Activated CD4-positive, alpha-beta T cell treated with anti-CD3 and anti-CD28 coated beads, Interleukin-2, amount 50 U/mL, for 4 hours (primary cell): ENCODE measurements at places on chromosomes 16 and 17.

DNA sequence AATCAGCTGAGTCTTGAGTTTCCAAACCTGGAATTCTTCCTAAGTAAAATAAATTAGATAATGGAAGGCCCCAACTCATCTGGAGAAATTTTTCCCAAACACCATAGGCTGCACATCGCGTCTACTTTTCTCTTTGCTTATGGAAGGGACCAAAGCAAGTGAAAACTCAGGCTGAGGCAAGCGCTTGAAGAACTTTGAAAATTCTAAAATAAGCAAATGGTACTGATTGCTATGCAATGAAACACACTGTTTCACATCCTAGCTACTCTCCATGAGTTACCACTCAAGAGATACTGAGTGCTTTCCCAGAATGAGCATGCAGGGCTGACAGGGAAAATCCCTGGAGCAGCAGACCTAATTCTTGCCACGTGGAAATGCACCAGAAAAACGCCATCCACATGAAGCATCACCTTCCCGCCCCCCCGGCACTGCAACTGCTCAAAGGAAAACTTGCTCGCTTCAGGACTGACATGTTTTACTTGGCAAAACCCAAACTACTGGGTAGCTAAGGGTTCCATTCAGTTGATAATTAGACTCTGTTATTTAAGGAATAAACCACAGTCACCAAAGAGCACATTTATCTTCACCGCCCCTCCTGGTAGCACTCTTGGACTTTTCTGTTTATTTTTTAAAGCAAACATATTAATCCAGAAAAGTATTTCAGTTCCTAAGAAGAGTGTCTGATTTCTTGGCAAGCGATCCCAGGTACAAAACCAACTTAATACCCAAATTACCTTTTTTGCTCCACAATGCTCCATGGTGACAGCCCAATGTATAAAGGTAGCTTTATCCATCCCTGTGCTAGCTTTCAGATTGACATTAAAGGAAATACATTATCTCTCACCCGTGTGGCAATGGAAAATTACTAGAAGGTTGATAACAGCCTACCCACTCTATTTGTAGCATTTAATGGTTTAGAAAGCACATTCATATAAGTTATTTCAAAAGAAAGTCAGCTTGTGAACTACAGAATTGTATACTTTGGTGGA lies 62.5 kb downstream of the WDR59 start:
- no peak for DNase-seq

DNA sequence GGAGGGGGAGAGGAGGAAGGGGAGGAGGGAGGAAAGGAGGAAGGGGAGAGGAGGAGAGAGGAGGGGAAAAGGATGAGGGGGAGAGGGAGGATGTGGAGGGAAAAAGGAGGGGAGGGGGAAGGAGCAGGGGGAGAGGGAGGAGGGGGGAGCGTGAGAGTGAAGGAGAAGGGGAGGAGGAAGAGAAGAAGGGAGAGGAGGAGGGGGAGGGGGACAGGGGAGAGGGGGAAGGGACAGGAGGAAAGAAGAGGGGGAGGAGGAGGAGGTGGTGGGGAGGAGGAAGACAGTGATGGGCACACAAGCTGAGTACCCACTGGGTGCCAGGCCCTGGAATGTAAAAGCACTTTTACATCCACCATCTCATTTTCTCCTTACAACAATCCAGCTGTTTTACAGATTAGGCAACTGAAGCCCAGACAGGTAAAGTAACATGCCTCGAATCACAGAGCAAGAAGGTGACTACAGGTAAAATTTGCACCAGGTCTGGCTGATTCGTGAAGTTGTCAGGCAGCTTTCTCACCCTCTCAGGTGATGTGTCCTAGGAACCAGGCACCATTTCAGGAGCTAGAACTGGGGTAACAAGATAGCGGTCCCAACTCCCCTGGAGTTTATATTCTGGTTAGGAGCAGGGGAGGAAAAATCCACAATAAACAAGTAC lies 10.0 kb upstream of the LITAF start:
- no peak for DNase-seq

DNA sequence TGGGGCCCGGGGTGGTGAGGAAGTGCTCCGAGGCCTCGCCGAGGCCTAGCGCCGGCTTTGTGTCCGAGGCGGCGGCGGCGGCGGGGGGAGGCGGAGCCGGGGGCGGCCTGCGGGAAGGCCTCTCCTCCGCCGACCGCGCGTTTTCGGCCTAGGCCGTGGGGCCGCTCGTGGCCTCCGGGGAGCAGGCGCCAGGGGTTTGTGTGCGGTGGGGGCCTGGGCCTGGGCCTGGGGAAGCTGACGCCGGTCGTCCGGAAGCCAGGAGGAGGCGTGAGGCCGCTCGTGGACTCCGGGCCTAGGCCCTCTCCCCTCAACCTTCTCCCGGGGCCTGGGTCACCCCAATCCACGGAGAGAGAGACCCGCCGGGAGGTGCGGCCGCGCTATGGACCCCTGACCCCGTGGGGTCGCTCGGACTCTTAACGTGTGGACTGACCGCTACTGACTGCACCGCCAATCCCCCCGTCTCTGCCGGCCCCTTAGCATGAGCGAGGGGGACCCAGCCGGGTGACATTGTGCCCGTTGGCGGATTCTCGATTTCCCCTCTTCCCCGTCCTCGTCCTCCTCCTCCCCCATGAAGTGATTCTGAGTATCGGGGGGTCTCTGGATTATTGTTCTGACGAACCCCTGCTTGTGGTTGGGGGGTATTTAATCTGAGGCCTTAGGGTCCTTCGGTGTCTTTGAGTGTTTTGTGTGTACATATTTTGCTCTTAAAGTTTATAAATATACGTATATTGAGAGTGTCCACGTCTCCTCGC lies 660 bp downstream of the RBBP6 start:
- peak; percentile 30 for DNase-seq

- DNase-seq: no peak
Observed at GRCh38 chr17:54544249-54544648, 356.4 kb upstream of the TOM1L1 start.

- DNase-seq: no peak
Observed at GRCh38 chr17:30357476-30357875, 21.3 kb upstream of the CPD start.

- no peak for DNase-seq
Observed at GRCh38 chr16:56272583-56272894, 81.2 kb downstream of the GNAO1 start.

- DNase-seq: no peak
Observed at GRCh38 chr16:1779234-1779701, 3.1 kb downstream of the SPSB3 start.

GRCh38 chr17:42111871-42112551 lies 503 bp downstream of the DHX58 start:
- DNase-seq: no peak

DNA sequence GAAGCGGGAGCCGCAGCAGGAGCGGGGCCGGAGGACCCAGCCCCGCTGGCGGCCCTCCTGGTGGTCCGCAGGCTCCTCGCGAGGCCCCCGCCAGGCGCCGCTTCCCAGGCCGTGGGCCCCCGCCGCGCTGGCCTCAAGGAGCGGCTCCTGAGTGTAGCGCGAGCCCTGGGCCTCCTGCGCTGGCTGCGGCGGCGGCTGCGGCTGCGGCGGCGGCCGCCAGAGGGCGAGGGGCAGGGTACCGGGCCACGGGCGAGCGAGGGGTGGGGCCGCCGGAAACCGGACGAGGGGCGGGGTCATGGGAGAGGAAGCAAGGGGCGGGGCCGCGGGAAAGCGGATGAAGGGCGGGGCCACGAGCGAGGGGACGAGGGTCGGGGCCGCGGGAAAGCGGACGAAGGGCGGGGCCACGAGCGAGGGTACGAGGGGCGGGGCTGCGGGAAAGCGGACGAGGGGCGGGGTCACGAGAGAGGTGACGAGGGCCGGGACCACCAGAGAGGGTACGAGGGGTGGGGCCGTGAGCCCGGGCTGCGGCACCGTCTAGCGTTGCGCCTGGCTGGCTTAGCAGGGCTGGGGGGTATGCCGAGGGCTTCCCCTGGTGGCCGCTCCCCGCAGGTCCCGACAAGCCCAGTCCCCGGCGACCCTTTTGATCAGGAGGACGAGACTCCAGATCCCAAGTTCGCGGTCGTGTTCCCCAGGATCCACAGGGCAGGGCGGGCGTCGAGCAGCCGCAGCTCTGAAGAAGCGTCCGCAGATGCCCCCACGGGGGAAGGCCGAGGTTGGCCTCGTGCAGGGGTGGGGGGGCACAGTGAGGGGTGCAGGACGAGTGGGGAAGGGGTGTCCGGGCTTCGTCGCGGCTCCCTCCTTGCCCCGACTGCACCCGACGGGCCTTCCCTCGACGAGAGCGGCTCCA lies 1.7 kb downstream of the MYO15B start:
- peak; percentile 97 for DNase-seq

GRCh38 chr16:73166441-73166851 lies 118.5 kb upstream of the ZFHX3 start:
- DNase-seq: no peak

DNA sequence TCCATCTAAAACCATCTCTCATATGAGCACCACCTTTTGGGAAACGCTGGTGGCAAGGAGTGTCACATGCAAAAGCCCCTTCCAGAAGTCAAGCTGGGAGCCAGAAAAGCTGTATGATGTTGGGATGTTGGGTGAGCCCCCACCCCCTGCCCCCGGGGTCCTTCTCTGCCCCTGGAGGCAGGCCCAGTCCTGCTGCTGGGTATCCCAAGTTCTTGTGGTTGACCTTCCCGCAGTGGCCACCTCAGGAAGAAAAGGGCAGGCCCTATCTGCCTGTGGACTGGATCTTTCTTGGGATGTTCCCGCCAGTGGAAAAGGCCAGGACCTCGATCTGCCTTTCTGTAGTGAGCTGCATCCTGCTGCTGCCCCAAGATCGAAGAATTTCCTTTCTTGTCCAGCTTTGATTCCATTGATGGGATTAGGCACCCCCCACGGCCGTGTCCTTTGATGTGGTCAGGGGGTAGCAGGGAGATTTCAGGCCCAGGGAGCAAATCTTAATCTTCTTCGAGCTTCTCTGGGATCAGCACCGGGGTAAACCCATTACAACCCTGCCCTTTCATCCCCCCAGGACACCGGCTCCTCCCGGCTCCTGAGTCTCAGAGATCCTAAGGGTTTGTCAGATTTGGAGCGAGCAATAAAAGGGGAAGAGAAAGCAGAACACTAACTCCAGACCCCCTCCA lies 165.6 kb downstream of the RAB11FIP4 start:
- no peak for DNase-seq

DNA sequence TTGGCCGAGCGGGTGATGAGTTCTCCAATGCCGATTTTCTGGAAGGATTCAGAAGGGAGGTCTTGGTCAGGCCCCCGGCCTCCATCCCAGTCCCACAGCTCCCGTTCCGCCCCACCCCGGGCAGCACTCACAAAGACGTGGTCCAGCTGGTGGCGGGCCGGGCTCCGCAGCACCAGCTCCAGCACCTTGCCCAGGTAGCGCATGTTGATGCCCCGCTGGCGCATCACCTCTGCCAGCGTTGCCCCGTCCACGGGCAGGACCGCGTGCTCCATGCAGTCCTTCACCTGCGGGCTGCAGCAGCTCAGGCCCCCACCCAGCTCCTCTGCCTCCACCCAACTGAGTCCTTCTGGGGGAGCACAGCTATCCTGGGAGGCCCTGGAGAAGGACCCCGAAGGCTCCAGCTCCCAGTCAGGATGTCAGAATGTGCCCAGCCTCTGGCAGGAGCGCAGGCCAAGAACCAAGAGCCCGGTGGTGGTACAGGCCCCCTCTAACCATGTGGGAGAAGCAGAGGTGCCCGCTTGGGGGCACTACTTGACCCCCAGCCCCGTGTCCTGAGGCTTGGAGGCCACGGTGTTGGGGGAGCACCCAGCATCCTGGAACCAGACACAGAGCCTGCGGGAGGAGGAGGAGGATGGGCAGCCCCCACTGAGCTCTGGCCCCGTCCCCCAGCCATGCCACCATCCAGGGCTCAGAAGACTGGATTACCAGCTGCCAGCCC lies 16.2 kb downstream of the CLUH start:
- DNase-seq: no peak

- no peak for DNase-seq
Observed at GRCh38 chr17:61728297-61728836, 135.0 kb downstream of the BRIP1 start.

- DNase-seq: no peak
Observed at GRCh38 chr16:14458576-14458975, 171.5 kb downstream of the PARN start.

- no peak for DNase-seq
Observed at GRCh38 chr16:89981414-89981813, 32.9 kb downstream of the DEF8 start.

DNA sequence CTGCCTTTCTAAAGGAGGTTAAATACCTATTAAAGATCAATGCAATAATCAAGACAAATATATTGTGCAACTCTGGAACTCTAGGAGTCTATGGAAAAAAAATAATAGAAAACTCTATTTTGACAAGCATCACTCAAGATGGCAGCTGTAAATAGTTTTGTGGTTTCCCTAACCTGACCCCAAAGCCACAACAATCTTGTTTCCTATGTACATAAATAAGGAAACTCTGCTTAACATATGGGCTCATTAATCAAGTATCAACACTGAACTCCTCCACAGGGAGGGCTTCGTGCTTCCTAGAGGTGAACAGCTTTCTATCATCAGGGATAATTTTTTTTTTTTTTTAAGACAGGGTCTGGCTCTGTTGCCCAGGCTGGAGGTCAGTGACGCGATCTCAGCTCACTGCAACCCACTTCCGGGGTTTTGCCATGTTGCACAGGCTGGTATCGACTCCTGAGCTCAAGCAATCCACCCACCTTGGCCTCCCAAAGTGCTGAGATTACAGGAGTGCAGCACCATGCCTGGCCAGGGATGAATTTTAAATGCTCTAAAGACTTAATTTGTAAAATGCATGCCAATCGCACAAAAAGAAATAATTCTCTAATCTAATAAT lies 42.5 kb downstream of the ARHGAP17 start:
- no peak for DNase-seq

DNA sequence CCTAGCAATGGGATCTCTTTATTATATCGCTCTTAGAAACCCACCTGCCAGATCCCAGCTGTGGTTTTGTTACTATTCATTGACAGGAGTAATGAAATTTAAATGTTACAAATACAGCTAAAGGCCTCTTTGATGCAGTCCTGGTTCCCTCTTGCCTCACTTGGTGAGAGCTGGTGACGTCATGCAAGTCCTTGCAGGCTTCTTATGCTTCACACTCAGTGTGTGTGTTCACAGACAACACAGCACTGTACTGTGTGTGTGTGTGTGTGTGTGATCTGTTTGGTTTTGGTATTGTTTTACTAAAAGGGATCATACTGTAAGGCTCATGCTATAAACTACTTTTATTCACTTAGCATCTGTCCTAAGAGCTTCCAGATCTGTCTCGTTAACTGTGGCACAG lies 75.0 kb downstream of the USP22 start:
- no peak for DNase-seq

- DNase-seq: no peak
Observed at GRCh38 chr17:28554565-28554964, 2.1 kb upstream of the UNC119 start.

DNA sequence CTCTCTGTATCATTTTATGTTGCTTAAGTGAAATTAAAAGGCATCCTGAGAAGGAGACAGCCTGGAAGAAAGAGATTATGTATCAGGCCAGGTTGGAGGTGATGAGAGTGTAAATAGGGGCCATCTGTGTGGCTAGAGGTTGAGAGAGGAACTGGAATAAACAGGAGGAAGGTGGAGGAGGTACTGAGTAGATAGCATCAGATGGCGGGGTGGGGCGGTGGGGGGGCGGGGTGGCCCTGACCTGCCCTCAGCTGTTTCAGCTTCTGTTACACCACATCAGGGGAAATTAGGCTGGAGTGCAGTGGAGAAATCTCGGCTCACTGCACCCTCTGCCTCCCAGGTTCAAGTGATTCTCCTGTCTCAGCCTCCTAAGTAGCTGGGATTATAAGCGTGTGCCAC lies 6.9 kb upstream of the KCNG4 start:
- DNase-seq: no peak

GRCh38 chr17:55704401-55704800 lies 18.3 kb downstream of the TMEM100 start:
- no peak for DNase-seq
